ENCODE measurements at places on chromosomes 3 and 15.

- DNase-seq: no peak
Observed at GRCh38 chr3:129633751-129634481, 27.4 kb upstream of the PLXND1 start.

GRCh38 chr3:196341137-196341536, 2.9 kb upstream of the TM4SF19 start:
- no peak for DNase-seq

DNA sequence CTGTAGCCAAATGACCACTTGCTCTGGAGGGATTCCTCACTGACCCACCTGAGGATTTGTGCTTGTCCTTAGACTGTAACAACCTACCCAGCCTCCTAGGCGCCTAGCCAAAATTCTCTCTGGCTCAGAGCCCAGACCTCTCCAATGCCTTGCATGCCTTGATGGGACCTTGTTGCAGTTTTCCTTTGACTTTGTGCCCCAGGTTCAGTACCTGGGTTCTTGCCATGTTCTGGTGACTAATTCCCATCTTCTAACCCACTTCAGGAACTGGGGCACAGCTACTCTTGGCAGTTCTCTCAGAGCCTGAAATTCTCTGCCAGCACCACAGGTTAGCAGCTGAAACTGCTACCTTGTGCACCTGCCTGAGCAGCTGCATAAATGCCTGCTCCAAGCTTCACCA, 27.0 kb upstream of the UBE3A start:
- DNase-seq: no peak

DNA sequence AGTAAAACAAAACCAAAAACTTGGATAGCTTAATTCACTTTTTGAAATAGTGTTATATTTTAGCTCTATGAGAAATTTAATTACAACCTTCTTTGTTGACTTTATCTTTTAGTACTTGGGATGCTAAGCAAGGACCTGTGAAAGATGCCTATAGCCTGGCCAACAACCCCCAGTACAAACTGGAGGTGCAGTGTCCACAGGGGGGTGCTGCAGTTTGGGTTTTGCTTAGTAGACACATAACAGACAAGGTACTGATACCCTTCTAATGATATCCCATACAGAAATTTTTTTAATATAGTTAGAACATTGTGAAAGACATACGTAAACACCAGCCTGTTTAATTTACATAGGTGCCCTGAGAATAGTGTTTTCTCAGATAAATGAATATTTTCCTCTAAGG, 35.3 kb downstream of the CAPN7 start:
- DNase-seq: no peak

- peak; percentile 31 for DNase-seq
Observed at GRCh38 chr3:181719991-181720680, 8.4 kb downstream of the SOX2 start.

DNA sequence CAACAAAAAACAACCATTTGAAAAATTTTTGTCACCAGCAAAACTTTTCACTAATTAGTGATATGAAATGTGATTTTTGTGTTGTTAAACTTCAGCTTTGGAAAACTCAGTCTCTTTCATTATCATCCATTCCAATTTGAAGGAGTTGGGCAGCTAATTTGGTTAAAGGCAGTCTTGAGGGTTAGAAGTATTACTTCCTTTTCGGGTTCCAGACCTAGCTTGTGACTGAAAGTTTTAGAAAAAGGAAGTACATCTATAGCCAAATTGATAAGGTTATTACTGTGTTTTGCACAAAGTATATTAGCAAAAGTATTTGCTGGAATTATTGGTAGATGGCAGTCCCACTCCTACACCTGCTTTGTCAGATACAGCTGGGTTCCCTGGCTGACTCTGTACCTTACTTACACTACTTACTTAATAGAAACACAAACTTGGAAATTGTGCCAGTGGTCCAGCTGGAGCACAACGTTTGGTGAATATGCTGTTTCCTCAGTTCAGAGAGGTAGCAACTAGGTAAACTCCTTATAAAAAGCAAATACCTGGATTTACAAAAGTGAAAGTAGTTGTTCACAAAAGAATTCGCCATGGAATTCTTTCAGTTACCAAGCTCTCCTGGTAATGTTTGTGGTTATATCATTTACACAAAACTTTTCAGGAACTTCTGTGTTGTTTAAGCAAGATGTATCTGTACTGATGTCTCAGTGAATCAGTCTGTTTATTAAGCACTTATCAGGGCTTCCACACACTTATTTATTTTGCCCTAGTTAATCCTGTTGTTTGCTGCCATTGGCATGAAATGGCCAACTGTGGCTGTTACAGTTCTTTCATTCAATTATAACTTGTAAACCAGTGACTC, 31.6 kb downstream of the TIPARP start:
- no peak for DNase-seq

DNA sequence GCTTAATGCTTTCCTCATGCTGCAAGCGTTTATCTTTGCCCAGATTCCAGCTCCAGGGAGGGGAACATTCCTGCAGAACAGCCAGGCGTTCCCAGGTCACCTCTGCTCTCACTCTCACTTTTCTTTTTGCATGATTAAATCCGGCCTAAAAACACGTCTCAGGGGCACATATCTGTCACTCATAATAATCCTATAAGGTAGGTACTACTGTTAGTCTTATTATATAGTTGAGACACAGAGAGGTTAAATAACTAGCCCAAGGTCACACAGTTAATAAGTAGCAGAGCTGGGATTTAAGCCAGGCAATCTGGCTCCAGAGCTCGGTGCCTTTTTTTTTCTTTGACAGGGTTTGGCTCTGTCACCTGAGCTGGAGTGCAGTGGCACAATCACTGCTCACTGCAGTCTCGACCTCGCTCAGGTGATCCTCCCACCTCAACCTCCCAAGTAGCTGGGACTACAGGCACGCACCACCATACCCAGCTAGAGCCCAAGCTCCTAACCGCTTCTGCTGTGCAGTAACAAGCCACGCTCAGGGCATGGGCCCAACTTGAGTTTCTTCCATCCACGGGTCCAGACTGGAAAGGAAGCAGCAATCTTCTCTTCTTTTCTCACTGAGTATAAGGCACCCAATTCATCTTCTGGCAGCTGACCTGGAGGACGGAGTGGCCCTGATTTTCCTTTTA, 96.5 kb downstream of the LIPC start:
- peak; percentile 20 for DNase-seq

DNA sequence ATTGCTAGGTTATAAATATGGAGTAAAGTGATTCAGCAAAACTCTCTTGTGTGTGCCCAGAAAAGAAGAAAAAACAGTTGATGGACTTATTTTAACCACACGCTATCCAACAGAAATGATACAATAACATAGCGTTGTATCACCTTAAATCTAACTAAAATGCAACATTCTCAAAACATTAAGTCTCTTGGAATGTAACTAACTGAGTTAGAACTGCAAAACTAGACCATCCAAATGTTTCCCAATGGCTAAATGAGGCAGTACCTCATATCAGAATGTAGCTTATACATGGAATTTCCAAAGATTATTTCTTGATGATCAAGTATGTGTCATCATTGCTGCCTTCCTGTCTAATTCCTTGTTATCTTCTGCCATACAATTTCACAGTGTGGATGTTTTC, 187.9 kb downstream of the CNTN3 start:
- DNase-seq: no peak
